ENCODE measurements at places on chromosomes 12 and 14.

GRCh38 chr12:115630136-115630535 is 647.4 kb downstream of the MED13L start:
- no peak for DNase-seq

DNA sequence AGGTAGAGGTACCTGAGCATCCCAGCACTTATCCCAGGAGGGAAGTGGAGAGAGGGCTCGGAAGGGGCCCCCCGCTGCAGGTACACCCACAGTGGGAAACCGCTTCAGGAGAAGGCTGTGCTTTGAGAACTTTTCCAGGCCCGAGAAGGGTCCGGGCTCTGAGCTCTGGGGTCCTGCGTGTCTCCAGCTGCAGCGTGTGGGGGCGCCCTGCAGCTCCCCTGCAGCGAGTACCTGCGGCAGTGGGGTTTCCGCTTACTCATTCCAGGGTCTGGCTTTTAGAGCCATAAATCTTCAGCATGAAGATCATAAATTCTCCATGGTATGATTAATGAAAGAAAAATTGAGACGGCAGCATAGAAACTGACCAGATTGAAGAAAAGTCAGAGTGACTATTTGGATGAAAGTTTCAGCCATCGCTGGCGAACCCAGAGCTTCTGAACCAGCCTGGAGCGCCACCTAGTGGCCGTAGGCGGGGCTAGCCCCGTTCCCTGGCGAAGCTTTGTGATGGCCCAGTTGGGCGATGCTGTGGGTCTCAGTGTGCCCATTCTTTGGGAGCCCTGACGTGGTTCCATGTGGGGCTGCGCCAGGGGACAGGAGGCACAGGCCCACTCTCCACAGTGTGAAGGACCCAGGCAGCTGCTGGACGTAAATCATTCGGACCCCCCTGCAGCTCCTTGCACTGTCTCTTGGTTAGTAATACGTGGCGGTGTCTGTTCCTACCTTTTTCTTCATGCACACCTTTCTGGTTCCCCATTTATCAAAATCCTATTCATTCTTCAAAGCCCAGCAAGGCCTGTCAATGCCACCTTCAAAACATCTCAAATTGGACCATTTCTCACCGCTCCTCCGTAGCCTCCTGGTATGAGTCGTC is 198.2 kb downstream of the TSPAN9 start:
- peak; percentile 56 for DNase-seq

GRCh38 chr14:32662211-32662610 is 276.5 kb upstream of the NPAS3 start:
- DNase-seq = peak; percentile 54

- no peak for DNase-seq
These were observed 22.1 kb upstream of the NINJ2 start for GRCh38 chr12:685388-685787.

DNA sequence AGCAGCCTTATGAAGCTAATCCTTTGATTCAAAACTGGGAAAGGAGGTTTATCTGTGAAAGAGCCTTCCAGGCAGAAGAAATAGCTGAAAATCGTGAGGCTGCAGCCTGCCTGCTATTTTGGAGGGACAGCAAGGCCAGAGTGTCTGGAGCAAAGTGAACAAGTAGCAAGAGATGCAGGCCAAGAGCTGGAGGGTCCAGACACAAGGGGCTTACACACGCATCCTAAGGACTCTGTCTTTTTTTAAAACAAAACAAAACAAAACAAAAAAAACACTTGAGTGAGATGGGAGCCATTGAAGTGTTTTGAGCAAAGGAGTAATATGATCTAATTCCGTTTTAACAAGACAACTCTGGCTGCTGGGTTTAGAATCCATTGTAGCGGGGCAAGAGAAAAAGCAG is 76.4 kb upstream of the BCAT1 start:
- no peak for DNase-seq

GRCh38 chr12:64077922-64078321 is 144.2 kb downstream of the KICS2 start:
- no peak for DNase-seq

GRCh38 chr12:1911598-1912575 is 6.6 kb downstream of the CACNA2D4 start:
- DNase-seq = no peak

- no peak for DNase-seq
These were observed 3.3 kb downstream of the BTG1 start for GRCh38 chr12:92142251-92142926.

- DNase-seq = no peak
These were observed 79.7 kb downstream of the RFLNA start for GRCh38 chr12:124374567-124374966.

- DNase-seq = no peak
These were observed 16.1 kb downstream of the TAMALIN start for GRCh38 chr12:52022841-52023181.

DNA sequence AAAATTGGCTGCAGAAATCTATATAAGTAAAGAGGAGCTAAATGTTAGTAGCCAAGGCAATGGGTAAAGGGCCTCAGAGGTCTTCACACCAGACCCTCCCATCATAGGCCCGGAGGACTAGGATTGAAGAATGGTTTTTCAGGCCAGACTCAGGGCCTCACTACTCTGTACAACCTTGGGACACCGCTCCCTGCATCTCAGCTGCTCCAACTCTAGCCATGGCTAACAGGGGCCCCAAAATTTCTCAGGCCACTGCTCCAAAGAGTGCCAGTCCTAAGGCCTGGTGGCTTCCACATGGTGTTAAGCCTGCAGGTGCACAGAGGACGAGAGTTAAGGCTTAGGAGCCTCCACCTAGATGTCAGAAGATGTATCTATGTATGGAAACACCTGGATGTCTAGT is 155.5 kb upstream of the MGAT4C start:
- no peak for DNase-seq

DNA sequence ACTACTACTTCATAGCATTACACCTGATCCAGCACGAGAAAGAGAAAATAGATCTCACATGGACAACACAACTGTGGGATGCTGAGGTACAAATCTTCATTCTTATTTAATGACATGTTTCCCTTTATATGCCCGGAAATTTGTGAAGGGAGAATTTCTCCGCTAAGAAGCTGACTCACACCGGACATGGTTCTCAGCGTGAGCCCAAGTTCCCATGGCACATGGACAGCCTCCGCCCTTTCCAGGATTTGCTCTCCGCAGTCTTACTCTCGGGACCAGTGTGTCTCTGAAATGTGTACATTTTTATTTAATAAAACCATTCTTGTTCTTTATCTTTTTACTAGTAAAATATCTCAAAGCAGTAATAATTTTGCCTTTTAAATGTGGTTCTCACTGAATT is 1154.8 kb downstream of the TMEM121 start:
- no peak for DNase-seq

GRCh38 chr12:129657179-129657578 is 246.6 kb downstream of the TMEM132D start:
- no peak for DNase-seq

- no peak for DNase-seq
These were observed 145.6 kb upstream of the NCOR2 start for GRCh38 chr12:124713041-124713435.

- DNase-seq = peak; percentile 69
These were observed 28.2 kb downstream of the PALS1 start for GRCh38 chr14:67269298-67270060.

DNA sequence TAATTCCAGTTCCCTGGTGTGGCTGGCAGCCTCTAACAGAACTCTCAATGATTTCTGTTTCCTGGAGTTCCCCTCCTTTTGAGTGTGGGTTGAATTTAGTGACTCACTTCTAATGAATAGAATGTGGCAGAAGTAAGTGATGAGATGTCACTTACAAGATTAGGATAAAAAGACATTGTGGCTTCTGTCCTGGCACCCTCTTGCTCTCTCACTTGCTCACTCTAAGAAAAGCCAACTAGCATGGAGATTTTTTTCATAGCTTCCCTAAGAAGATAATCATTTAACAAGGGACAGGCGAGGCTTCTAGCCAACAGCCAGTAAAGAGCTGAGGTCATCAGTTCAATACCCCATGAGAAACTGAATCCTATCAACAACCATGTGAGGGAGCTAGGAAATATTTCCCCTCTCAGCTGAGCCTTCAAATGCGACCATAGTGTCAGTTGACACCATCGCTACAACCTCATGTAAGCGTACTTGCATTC is 156.7 kb downstream of the TMTC3 start:
- DNase-seq = peak; percentile 82

DNA sequence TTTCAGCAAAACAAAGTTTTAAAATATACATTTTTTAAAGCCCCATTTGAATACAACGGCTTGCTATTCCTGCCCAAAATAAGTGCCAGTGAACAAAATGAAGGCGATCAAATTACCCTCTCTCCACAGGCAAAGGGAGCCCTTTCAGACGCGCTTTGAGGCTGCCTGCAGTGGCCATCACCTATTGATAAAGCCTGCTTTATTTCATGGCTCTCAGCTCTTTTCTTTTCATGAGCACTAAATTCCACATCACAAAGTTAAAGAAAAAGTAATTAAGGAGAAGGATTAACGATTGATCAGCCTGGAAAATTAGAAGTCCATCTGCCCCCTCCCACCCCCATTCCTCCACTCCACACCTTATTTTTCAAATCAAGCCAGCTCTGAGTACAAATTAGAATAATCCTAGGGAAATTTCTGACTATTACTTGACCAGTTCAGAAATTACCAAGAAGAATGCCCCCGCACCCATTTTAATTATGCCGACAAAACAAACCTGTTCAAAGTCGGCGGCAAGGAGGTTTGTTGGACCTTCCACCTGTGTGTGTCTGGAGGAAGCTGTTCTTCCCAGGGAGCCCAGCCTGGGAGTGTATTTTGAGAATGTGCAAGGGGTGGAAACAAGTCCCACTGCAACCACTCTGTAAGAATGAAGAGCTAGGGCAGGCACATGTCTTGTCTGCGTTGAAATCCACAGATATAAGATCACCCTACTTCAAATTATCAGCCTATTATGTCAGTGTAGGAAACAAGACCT is 64.2 kb upstream of the RIC8B start:
- DNase-seq = no peak

DNA sequence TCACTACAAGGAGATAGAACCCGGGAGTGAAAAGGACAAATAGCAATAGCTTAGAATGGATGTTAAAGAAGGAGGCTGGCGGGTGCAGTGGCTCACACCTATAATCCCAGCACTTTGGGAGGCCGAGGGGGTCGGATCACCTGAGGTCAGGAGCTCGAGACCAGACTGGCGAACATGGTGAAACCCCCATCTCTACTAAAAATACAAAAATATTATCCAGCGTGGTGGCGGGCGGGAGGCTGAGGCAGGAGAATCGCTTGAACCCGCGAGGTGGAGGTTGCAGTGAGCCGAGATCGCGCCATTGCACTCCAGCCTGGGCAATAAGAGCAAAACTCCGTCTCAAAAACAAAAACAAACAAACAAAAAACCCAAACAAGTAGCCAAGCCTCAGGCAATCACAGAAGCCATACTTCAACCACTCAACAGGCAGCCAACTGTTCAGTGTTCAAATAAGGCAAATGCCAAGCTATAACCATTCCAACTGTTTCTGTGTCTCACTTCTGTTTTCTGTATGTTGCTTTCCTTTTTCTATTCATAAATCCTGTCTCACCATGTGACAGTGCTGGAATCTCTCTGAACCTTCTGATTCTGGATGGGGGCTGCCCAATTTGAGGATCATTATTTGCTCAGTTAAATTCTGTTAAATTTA is 3.9 kb upstream of the SPTLC2 start:
- DNase-seq = no peak

GRCh38 chr14:73526036-73526984 is 10.6 kb upstream of the ACOT1 start:
- peak; percentile 24 for DNase-seq

GRCh38 chr14:87935081-87935828 is 57.7 kb downstream of the GALC start:
- DNase-seq = no peak

GRCh38 chr12:49953151-49953550 is 2.6 kb downstream of the AQP2 start:
- no peak for DNase-seq

- peak; percentile 4 for DNase-seq
These were observed 767 bp upstream of the CCNT1 start for GRCh38 chr12:48717252-48717695.

- no peak for DNase-seq
These were observed 159.3 kb upstream of the FOXN3 start for GRCh38 chr14:89576145-89576927.

DNA sequence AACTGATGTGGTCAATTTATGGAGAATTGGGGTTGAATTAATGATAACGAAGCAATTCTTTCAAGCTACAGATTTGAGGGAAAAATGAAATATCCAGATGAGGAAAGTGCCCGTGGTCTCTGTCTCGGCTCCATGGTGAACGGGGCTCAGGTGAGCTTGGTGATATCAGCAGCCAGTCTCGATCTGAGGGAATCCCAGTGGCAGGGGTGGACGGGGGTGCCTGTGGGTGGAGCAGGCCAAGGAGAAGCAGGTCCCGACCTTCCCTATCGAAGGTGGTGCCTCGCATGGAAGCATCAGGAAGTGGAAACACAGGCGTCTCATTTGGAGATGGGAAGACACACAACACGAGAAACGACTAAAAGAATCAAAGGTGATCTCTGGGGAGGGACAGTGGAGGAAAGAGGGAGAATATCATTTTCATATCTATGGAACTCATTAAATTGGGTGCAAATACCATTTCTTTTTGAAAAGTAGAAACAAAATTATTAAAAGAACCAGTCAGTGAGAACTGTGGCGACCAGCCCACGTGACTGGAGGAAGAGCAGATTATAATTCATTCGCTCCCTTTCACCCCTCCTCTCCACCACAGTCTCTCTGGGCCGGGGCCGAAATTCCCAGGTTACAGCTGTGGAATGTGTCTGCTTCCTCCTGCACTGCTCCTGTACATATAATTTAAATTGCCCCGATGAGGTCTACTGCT is 354.3 kb upstream of the SFSWAP start:
- DNase-seq = no peak

DNA sequence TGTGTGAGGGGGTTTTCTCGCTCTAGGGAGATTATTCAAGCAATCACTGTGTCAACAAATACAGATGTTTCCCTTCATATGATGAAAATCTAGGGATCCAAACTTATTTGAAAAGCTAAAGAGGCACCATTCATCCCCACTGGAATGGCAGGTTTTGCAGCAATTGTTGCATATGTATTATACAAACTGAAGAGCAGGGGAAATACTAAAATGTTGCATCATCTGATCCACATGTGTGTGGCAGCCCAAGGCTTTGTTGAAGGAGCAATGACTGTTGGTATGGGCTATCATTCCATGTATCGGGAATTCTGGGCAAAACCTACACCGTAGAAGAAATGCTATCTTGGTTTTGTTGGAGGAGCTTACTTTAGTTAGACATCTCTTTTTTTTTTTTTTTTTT is 4.1 kb upstream of the PRPF40B start:
- DNase-seq = no peak

GRCh38 chr14:67941456-67942018 is 122.0 kb downstream of the RAD51B start:
- DNase-seq = peak; percentile 49

DNA sequence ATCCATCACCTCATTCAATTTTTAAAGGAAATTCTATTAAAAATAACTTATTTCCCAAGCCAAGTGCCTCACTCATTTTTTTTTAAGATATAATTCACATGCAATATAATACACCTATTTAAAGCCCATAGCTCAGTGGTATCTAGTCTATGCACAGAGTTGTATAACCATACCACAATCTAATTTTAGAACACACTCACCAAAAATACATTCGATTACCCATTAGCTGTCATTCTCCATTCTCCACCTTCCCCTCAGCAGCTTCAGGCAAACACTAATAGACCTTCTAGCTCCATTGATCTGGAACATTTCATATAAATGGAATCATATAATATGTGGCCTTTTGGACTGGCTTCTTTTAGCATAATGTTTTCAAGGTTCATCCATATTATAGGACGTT is 49.5 kb downstream of the CLMN start:
- no peak for DNase-seq

Data from fibroblast of skin of right quadriceps (primary cell).